ENCODE measurements at places on chromosomes 16 and 17. TPM values are rescaled to one million over a fixed set of nuclear protein-coding genes. Genes with fewer than 3 reads are reported as not detected.

Gene CACNA1H
- 111 TPM for total RNA-seq

Gene MILR1
- total RNA-seq, result 0.77 TPM

Gene IGSF6
- total RNA-seq, result 4.5 TPM

Gene KDM6B
- total RNA-seq, result 30.2 TPM

Gene ABCA10
- total RNA-seq, result 6.6 TPM

Gene CCL15
- not detected for total RNA-seq

Gene BIRC5
- total RNA-seq, result 7.0 TPM

Gene KRTAP9-8
- not detected for total RNA-seq

Gene CLDN7
- total RNA-seq, result 42.0 TPM
